ENCODE measurements at places on chromosomes 12 and 14. TPM values are rescaled to one million over a fixed set of nuclear protein-coding genes. Genes with fewer than 3 reads are reported as not detected.
A peak's percentile ranks its signal among the peaks of the same experiment; 100 is the strongest.

DNA sequence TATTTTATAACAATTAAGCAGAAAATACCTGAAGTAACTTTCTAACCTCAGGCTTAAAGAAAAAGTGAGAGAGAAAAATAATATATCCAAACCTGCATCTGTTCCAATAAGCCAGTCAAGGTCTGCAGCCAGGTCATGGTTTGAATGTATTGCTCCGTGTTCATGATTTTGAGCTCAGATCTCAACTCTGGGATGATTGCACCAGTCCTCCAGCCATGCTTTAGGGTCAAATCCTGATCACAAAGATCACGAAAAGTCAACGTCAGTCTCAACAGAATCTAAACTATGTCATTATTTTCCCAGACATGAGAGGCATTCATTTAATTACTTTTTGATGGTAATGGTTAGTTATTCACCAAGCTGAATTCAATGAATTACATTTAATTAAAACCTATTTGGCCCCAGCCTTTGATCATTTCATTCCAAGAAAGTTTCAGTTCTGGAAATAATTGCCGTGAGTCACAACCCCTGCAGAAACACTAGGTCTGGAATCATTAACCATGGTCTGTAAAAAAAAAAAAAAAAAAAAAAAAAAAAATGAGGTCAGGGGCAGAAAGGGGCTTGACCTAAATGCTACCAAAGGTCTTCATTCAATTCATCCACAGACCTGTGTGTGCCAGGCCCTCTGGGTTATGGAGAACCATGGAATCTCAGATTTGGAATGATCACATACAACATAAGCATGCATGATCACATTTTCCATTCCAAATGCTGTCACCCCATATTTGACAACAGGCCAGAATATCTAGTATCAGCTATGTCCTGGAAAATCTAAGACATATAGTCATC, 55.6 kb downstream of the NT5DC3 start:
- H3K4me1 ChIP-seq, result no peaks in the 10 kb centered on the region
- H3K27me3 ChIP-seq, result no peaks in the 10 kb centered on the region
- no peak overlapping the region for H3K27ac ChIP-seq
- no peak overlapping the region for H3K4me3 ChIP-seq

- H3K27ac ChIP-seq, result no peak overlapping the region
- no peaks in the 10 kb centered on the region for H3K36me3 ChIP-seq
- peak; percentile 62 for DNase-seq
- no peak overlapping the region for H3K4me3 ChIP-seq
- H3K27me3 ChIP-seq, result no peaks in the 10 kb centered on the region
Observed at GRCh38 chr14:77067632-77068516, 30.2 kb upstream of the CIPC start.

GRCh38 chr14:22871224-22872032, at the start of gene LRP10:
LRP10 (plus strand) TSS chr14:22871740; CDS start chr14:22872304, 564 bp downstream.
- H3K36me3 ChIP-seq, result no peaks in the 10 kb centered on the region
- peak within 1 kb of the TSS; percentile 85 for H3K4me3 ChIP-seq
- peaks cover 9% of the 10 kb centered on the region for H3K4me1 ChIP-seq
- H3K27ac ChIP-seq, result peak within 1 kb of the TSS; percentile 57
- no peaks in the 10 kb centered on the region for H3K27me3 ChIP-seq

DNA sequence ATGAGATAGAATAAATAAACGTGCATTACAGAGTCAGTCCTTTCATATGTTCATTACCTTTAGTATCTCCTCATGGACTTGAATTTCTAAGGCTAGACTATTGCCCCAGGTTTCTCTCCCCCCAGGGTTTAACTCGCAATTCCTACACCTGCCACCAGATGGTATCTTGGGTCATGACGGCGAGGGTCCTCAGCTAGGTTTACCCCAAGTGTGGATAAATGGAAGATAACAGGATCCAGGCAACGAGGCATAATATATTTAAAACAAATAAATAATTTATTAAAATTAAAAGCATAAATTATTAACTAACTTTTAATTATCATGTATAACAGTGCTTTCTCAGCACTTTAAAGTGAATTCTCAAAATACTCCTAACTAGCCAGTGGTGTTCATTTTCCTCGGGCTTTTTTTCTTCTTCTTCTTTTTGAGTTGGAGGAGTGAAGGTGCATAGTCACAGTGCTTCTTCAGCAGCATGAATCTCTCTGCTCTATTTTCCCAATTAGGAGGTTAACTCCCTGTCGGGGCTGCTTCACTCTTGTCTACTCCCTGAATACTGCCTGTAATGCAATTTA, 243.5 kb upstream of the CAND1 start:
- H3K4me1 ChIP-seq, result no peaks in the 10 kb centered on the region
- H3K4me3 ChIP-seq, result no peak overlapping the region
- no peaks in the 10 kb centered on the region for H3K36me3 ChIP-seq
- DNase-seq, result peak; percentile 44

DNA sequence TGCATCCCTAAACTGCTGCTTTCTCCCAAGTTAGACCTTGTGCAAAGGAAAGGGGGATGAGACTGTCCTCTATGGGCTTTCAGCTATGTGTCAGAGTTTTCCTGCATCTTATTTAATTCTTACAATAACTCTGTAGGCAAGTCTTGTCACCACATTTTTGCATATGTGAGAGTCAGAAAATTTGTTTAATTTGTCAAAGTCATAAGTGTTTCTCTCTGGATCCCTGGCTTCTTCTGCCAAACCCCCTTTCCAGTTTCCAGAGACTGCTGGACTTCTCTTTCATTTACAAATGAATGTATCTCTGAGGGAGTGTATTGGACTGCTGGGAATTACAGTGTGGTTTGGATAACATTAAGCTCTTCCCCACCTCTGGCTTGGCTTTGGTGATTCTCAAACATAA, 877.6 kb upstream of the SEL1L start:
- no peaks in the 10 kb centered on the region for H3K4me1 ChIP-seq
- H3K4me3 ChIP-seq, result no peak overlapping the region
- no peak for DNase-seq
- H3K36me3 ChIP-seq, result no peaks in the 10 kb centered on the region
- H3K27ac ChIP-seq, result no peak overlapping the region

The INSM2 gene
- not detected for total RNA-seq

- no peaks in the 10 kb centered on the region for H3K4me1 ChIP-seq
- no peak overlapping the region for H3K4me3 ChIP-seq
- H3K27ac ChIP-seq, result no peak overlapping the region
- no peaks in the 10 kb centered on the region for H3K36me3 ChIP-seq
Observed at GRCh38 chr12:34340534-34341361, 318.5 kb downstream of the ALG10 start.

DNA sequence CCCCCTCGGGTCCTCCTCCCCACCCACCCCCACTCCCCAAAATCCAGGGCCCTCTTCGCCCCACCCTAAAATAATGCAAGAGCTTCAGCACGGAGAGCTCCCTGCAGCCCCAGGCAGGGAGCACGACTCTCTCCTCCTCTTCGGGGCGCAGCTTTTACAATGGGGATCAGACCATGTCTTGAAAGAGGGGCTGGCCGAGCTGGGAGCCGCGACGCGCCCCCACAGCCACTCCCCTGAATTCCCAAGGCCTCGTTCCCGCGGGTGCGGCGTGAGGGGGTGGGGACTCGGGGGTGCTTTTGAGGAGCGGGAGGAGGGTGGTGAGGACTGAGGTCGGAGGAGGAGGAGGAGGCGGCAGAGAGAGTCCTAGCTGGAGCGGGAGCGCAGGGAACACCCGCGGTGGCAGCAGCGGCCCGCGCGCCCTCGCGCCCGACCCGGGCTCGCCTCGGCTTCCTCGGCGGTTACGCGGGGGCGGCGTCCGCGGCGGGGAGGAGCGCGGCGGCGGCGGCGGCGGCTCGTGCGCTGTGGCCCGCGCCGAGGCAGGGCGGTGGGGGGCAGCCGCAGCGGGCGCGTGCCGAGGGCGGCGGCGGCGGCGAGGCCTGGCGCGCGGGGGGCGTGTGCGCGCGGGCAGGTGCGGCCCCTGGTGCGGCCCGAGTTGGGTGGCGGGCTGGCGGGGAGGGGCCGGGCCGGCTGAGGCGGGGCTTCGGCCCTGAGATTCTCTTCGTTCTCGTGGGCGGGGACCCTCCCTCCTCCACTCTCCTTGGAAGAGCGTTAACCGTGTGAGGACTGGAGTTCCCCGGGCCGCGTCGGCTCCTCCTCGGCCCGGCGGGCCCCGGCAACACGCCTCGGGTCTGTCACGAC, at the start of gene ANKS1B:
ANKS1B (minus strand) TSS at position 666 of the 858 bp plus-strand sequence. CDS start 699 bp downstream, outside the sequence.
- H3K36me3 ChIP-seq, result no peaks in the 10 kb centered on the region
- 0 out of 2 replicates have a peak, but pooled peaks cover 2% of the 10 kb centered on the region for H3K27me3 ChIP-seq
- H3K4me3 ChIP-seq, result peak within 1 kb of the TSS; percentile 79
- H3K4me1 ChIP-seq, result peaks cover 8% of the 10 kb centered on the region
- DNase-seq, result peak; percentile 25
